ENCODE measurements at places on chromosomes 13 and 19. TPM values are rescaled to one million over a fixed set of nuclear protein-coding genes. Genes with fewer than 3 reads are reported as not detected.

The CYP2A6 gene
- not detected for polyA plus RNA-seq

The LGALS7B gene
- not detected for polyA plus RNA-seq

The LIM2 gene
- polyA plus RNA-seq: not detected

The USP12 gene
- 29.4 TPM for polyA plus RNA-seq

The SIAH3 gene
- polyA plus RNA-seq: not detected

The FAM216B gene
- 0.23 TPM for polyA plus RNA-seq

The KLK3 gene
- 3.0 TPM for polyA plus RNA-seq
